ENCODE measurements at places on chromosomes 11 and 22. TPM values are rescaled to one million over a fixed set of nuclear protein-coding genes. Genes with fewer than 3 reads are reported as not detected.

Gene MS4A3
- total RNA-seq = not detected

Gene MIAT
- total RNA-seq = 10.2 TPM

Gene ATP5MG
- 67.3 TPM for total RNA-seq

Gene INPP5J
- 0.26 TPM for total RNA-seq

Gene PRR5
- 6.7 TPM for total RNA-seq

Gene FGF4
- total RNA-seq = not detected

Gene TSSK2
- total RNA-seq = not detected

Gene MMP27
- total RNA-seq = 0.17 TPM

Gene CASP1
- 82.2 TPM for total RNA-seq

Gene SLC35E4
- 10.1 TPM for total RNA-seq

Gene OR51B2
- total RNA-seq = not detected
